ENCODE measurements at places on chromosomes 2 and 18. TPM values are rescaled to one million over a fixed set of nuclear protein-coding genes. Genes with fewer than 3 reads are reported as not detected.

DNA sequence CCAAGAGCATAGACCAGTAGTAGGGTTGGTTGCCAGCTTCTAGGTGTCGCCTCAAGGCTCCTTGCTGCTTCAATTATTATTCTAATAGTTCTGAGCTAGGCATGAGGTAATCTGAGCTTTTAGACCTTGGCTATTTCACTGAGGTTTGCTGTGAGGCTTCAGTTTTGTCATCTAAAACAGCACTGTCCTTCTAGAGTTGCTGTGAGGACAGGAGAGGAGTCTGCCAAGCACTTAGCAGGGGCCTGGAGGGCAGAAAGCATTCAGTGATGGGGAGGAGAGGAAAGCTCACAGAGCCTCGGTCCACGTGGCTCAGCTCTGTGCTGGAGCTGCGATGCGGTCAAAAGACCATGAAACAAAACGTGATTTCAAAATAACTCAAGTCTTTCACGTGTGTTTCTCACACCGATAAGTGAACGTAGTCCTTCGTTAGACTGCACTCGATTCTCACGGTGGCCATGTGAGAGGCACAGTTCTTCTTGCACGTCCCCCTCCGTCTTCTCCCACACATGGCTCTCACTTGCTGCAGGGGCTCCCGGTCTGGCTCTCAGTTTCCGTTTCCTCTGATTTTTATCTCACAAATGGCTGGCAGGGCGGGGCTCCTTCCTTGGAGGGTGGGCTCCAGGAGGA is 113.7 kb downstream of the B3GNT2 start:
- H3K4me1 ChIP-seq, result peaks cover 5% of the 10 kb centered on the region
- no peak overlapping the region for H3K27ac ChIP-seq
- no peaks in the 10 kb centered on the region for H3K27me3 ChIP-seq
- H3K36me3 ChIP-seq, result no peaks in the 10 kb centered on the region
- H3K4me3 ChIP-seq, result no peak overlapping the region

The RAX gene
- not detected for total RNA-seq

DNA sequence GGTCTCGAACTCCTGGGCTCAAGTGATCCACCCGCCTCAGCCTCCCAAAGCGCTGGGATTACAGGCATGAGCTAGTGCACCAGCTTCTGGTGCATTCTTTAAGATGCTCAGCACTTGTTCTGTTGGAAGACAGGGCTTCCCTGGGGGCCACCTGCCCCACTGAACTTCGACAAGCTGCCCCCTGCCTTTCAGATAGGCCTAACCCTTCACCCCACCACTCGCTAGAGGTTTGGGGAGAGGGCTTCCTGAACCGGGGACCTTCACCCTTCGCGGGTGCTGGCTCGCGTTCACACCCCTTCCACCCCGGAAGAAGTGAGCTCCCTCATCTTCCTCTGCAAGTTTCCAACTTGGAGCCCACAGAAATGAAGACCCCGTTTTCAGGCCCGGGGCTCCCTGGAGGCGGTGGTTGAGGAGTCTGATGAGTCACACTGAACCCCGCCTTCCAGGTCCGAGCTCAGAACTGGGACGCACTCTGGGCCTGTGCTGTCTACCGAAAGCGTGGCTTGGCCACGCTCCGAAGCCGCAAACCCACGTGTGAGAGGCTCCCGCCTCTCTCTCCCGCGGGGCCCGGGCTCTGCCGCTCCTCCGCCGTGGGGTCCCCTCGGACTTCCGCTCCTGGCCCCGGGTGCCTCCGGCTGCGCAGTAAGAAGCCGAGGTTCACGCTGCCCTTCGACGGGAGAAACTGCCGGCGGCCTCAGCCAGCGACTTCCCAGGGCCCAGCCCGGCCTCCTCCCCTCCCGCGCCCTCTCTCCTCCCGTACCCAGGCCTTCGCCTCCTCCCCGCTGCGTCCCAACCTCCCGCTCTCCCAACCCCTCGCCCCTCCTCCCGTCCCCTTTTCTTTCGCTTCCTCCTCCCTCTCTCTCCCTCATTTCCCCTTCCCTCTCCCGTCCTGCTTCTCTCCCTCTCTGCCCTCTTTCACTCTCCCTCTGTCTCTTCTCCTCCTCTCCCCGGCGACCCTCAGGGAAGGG is 47.5 kb upstream of the SP3 start:
- peak overlapping the region; percentile 90 for H3K27ac ChIP-seq
- H3K4me3 ChIP-seq, result peak overlapping the region; percentile 53
- peaks cover 24% of the 10 kb centered on the region for H3K4me1 ChIP-seq
- H3K36me3 ChIP-seq, result no peaks in the 10 kb centered on the region
- DNase-seq, result peak; percentile 66

DNA sequence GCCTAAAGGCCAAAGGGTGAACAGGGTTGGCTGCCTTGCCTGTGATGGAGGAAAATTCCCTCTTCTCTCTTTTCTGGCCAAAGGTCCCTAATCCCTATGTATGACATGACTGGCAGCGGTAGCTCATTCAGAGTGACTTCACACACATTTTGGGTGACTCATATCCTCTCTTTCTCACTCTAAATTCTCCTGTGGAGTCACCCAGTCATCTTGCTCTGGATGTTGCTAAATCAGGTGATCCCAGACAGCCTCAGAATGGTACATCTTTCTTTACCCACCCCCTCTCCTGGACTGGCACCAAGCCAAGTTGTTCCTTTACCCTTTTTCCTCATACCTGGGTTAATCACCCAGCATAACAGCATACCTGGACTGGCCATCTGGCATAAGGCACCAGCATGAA is 77.2 kb downstream of the NEURL3 start:
- H3K27me3 ChIP-seq, result peaks cover 25% of the 10 kb centered on the region
- no peaks in the 10 kb centered on the region for H3K4me1 ChIP-seq
- no peak overlapping the region for H3K4me3 ChIP-seq
- no peak for DNase-seq
- no peak overlapping the region for H3K27ac ChIP-seq

The ACTR1B gene
- 157 TPM for total RNA-seq

GRCh38 chr2:239831001-239831731 is 194.0 kb downstream of the NDUFA10 start:
- H3K27ac ChIP-seq, result no peak overlapping the region
- no peaks in the 10 kb centered on the region for H3K36me3 ChIP-seq
- no peak overlapping the region for H3K4me3 ChIP-seq
- DNase-seq, result no peak
- H3K27me3 ChIP-seq, result no peaks in the 10 kb centered on the region
- no peaks in the 10 kb centered on the region for H3K4me1 ChIP-seq

- H3K36me3 ChIP-seq, result no peaks in the 10 kb centered on the region
Observed at GRCh38 chr2:216590780-216591179, 42.4 kb upstream of the IGFBP2 start.

DNA sequence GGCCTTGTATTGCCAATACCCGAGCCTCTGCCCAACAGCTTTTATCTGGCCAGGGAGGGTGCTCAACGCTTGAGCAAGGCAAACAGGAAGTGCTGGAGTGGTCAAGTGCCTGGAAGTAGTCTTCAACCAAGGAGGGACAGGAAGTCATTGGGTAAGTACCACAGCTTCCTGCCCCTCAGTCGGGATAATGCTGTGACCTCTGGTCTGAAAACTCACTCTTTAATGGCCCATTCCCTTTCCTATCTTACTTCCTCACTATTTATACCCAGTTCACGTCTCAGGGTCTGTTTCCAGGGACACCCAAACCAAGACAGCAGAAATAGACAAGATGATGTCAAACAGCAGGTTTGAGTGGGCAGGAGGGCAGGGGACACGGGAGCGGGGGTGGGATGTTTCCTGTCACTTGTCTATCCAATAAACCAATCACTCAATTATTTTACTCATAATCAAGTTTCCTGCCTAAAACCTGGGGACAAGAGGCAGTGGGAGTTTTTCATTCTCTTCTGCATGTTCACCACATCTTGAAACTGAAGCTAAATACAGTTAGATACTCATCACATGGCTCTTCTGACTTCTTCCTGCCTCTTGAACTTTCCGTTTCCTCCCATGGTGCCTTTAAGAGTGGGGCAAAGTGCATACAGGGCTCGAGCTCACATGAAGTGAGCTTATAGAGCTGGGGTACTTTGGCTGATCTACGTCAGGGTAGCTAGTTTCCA is 68.9 kb upstream of the CAB39 start:
- no peaks in the 10 kb centered on the region for H3K27me3 ChIP-seq
- no peak for DNase-seq
- peak overlapping the region; percentile 33 for H3K27ac ChIP-seq
- no peaks in the 10 kb centered on the region for H3K4me1 ChIP-seq

GRCh38 chr2:187966924-187967323 is 324.8 kb upstream of the GULP1 start:
- no peak for DNase-seq
- H3K4me1 ChIP-seq, result no peaks in the 10 kb centered on the region
- H3K36me3 ChIP-seq, result no peaks in the 10 kb centered on the region
- no peaks in the 10 kb centered on the region for H3K27me3 ChIP-seq
- no peak overlapping the region for H3K27ac ChIP-seq

- no peak overlapping the region for H3K4me3 ChIP-seq
- peaks cover 26% of the 10 kb centered on the region for H3K36me3 ChIP-seq
- H3K27ac ChIP-seq, result no peak overlapping the region
- H3K27me3 ChIP-seq, result no peaks in the 10 kb centered on the region
- no peak for DNase-seq
- H3K4me1 ChIP-seq, result no peaks in the 10 kb centered on the region
Observed at GRCh38 chr2:190961918-190962487, 52.0 kb downstream of the STAT1 start.

- H3K27ac ChIP-seq, result no peak overlapping the region
- peaks cover 20% of the 10 kb centered on the region for H3K4me1 ChIP-seq
- H3K36me3 ChIP-seq, result no peaks in the 10 kb centered on the region
Observed at GRCh38 chr2:227474410-227474809, 2.5 kb downstream of the AGFG1 start.

DNA sequence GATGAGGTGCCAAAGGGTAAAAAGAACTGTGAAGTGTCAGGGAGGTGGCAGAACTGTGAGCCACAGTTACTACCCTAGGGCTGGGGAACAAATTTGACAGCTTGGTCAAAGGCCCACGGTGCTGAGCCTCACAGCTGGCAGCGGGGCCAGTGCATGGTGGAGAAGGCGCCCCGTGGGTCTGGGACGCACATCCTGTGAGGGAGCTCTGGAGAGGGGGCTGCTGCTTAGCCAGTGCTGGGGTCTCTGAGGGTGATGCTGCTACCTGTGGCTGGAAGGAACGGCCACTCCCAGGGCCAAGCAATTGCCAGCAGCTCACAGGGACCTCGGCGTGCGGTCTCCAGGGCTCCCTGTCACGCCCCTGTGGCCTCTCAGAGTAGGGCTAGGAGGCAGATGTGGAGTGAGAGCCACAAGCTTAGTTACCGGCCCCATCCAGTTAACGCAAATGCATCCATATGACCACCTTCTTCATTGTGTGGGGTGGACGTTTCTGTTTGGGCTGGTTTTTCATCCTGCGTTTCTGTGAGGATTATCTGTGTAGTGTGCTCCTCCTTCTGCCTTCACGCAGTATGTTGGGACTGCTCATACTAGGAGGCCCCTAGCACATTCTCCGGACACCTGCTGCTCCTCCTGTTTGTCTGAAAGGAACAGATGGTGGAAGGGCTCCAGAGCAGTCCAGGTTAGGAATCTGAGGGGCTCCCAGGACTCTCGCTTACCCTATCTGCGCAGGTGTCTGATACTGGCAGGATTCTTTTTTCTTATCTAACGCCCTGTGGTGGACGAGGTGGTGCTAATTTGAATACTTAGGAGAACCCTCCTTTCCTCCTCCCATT is 26.0 kb downstream of the STK25 start:
- no peaks in the 10 kb centered on the region for H3K36me3 ChIP-seq
- H3K4me3 ChIP-seq, result no peak overlapping the region
- DNase-seq, result no peak
- no peaks in the 10 kb centered on the region for H3K27me3 ChIP-seq

The ASB18 gene
- total RNA-seq, result not detected

DNA sequence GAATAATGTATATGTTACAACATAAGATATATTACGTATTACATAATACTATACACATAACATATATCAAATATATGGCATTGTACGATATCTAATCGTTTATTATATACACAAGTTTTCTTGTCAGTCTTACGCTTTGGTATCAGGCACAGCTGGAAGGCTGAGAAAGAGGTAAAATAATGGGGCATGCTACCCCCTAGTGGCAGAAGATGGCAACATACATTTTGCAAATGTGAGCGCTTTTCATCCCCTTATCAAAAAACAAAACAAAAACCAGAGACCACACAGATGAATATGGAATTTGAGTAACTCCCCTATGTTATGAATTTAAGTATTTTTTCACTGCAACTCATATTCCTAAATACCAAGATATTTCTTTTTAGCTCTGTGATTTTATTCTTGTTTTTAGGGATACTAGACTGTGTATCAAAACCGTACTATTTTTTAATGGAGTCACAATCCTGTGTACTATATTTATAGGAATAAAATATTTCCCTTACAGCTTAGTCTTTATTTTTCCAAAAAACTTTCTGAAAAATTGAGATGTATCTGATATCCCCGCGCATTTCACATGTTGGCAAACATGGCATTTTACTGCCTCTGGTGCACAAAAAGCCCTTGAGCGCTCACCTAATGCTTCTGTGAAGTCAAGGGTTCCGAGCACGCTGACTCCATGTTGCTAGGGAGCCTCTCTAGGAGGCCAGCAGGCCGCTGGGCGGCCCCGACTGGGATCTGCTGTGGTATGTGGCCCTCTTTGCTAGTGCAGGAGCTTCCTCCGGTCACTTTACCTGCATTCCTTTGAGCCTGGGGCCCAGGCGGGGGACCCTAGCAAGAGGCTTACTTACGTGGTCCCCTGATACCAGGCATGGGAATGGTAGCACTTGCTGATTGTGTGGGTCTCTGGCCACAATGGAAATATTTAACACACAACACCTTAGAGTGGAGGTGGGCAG is 62.5 kb downstream of the SLC4A3 start:
- H3K4me3 ChIP-seq, result no peak overlapping the region
- no peak overlapping the region for H3K27ac ChIP-seq
- peaks cover 2% of the 10 kb centered on the region for H3K4me1 ChIP-seq
- H3K36me3 ChIP-seq, result no peaks in the 10 kb centered on the region

DNA sequence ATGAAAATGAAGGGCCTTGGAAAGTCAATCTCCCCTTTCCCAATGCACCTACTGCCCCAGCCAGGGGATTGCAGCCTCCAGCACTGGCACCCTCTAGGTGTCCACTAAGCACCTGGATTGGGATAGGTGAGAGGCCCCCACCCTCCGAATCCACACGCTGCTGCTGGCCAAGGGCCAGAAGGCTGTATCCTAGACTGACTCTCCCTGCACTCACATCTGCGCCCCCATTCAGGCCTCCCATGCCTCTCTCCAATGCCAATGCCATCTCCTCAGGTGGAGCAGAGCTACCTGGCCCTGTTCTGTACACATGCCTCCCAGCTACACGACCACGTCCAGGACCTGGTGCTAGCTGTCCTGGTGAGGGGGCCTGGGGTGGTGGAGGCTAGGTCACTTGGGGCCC is 9.8 kb downstream of the MFSD2B start:
- DNase-seq, result no peak
- H3K4me3 ChIP-seq, result no peak overlapping the region
- no peaks in the 10 kb centered on the region for H3K4me1 ChIP-seq

DNA sequence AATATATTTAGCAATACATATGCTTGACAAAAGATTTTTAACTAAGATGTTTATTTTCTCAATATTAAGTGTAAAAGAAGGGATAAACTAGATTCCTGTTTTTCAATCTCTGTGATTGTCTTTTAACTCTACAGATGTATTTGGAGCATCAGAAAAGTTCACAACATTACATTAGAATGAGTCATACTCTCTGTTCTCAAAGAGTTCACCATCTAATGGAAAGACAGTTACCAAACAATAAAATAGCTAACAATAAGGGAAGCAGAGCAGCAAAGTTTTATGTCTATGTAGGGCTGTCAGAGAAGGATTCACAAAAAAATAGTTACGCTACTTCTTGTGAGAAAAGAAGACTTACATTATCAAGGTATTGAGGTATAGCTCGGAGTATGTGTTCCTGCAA is 109.2 kb upstream of the MAP2 start:
- no peak overlapping the region for H3K4me3 ChIP-seq
- DNase-seq, result no peak
- no peaks in the 10 kb centered on the region for H3K36me3 ChIP-seq

Data from transverse colon (tissue), 4 donors.